ENCODE measurements at places on chromosomes 13 and 19.

GRCh38 chr19:57192993-57193392, 1.7 kb downstream of the ZNF264 start:
- no peak for DNase-seq

DNA sequence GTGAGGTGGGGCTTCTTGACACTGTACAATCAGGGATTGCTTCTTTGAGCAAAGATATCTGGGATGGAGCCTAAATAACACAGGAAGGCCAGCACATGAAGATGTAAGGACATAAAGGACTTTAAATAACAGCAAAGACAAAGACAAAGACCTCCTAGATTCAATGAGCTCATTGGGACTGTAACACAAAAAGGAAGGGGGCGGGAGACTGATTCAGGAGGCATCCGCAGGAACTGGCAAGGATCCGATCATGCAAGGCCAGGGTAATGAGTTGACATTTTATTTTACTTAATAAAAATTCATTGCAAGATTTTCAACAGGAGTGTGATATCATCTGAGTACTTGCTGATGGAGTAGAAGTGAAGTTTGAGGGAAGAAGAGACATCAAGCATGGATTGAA, 121.5 kb downstream of the LHFPL6 start:
- no peak for DNase-seq

- DNase-seq: no peak
Measured at GRCh38 chr13:85529218-85529594, 270.0 kb downstream of the SLITRK6 start.

- no peak for DNase-seq
Measured at GRCh38 chr19:57888107-57888559, 704 bp downstream of the ZNF814 start.

GRCh38 chr19:45391346-45391745, 13.5 kb downstream of the PPP1R13L start:
- DNase-seq: no peak

GRCh38 chr13:59771272-59771671, 392.5 kb downstream of the DIAPH3 start:
- no peak for DNase-seq

DNA sequence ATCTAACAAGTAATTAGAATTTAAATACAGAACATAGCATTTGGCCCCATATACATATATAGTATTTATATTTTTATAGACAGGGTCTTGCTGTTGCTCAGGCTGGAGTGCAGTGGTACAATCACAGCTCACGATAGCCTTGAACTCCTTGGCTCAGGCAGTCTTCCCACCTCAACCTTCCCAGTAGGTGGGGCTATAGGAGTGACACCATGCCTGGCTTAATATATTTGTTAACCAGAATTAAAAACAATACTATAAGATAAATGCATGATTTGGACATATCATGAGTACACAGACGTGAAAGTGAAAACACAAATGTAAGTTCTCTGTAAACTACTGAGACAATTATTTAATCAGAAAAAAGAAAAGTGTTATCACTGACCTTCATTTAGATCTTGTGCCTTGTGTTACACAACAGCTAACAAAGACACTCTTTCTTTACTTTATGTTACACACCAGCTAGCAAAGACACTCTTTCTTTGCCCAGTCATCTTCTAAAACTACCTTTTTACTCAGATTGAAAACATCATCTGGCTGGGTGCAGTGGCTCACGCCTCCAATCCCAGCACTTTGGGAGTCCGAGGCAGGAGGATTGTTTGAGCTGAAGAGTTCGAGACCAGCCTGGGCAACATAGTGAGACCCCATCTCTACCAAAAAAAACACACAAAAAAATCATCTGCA, 22.6 kb downstream of the CARS2 start:
- DNase-seq: no peak

GRCh38 chr19:30266687-30267086, 105.5 kb upstream of the ZNF536 start:
- DNase-seq: no peak

DNA sequence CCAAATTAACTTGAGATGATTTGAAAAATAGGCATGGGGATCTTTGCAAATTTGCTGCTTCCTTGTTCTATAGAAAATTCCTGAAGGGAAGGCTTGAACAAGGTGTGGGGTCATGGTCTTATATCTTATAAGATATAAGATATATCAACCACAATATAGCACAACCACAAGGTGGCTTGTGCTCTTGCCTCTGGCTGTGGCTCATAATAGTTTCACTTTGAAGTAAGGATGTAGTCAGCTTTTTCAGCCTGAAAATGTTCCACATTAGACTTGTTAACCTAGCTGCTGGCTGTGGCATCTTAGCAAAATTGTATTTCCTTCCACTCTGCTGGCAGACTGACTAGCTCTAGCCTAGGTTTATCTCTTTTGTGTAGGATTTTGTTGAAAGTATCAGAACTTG, 169.7 kb downstream of the KLF5 start:
- DNase-seq: no peak

- DNase-seq: no peak
Measured at GRCh38 chr13:71634602-71635443, 232.2 kb downstream of the DACH1 start.

GRCh38 chr19:46393456-46394401, 19.6 kb downstream of the CCDC8 start:
- no peak for DNase-seq

GRCh38 chr13:80473695-80474094, 132.8 kb upstream of the SPRY2 start:
- no peak for DNase-seq

DNA sequence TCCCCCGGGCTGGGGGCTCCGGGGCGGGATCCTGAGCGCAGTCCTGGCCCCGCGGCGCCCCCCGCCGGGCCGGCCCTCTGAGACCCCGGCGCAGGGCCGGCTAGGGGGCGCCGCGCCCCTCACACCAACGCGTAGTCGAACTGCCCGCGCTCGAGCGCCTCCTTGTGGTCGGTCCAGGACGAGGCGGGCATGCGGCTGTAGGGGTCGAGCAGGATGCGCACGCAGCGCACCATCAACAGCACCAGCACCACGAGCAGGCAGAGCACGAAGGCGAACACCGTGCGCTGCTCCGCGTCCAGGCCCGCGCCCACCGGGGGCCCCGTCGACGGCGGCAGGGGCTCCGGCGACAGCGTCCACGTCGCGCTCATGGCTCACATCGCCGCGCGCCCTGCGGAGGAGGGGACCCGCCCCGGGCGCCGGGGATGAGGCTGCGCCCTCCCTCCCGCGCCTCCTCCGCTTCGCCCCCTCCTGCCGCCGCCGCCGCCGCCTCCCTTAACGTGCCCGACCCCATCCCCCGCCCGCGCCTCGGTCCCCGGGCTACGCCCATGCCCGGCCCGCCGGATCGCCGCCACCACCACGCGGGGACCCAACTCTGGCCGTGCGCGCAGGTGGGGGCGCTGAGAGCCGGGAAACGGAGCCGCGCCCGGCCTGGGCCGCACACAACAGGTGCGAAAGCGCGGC, 624 bp downstream of the CTXN1 start:
- peak; percentile 69 for DNase-seq

DNA sequence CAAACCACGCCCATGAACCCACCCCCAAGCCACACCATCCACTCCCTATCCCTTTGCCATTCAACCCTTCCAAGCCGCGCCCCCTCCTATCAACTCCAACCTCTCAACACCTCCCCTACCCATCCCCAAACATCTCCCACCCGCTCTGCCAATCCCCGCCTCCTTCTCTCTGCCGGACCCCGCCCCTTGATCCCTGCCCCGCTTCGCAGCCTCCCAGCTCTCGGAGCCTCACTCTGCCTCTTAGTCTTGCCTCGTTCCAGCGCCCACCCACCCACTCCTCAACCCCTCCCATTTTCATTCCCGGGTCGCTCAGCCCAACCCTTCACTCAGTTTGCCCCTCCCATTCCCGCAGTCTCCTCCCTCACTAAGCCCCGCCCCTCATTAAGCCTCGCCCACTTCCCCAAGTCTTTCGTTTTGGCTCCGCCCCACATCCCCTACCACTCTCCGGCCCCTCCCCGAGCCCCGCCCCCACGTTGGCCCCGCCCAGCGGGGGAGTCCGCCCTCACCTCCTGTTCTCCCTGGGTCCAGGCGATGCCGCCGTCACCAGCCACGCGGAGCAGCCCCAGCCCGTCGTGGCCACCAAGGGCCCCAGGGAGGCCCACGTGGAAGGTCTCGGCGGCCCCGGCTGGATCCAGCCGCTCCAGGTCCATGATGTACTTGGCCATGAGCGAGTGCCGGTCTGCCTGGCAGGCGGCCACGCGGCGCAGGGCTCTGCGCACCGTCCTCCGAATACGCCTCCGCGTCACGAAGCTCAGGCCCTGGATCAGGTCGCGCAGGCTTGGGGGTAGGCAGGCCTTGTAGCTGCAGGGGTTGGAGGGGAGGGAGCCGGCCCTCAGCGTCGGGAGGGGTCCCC, 5.7 kb downstream of the JAK3 start:
- DNase-seq: peak; percentile 15

DNA sequence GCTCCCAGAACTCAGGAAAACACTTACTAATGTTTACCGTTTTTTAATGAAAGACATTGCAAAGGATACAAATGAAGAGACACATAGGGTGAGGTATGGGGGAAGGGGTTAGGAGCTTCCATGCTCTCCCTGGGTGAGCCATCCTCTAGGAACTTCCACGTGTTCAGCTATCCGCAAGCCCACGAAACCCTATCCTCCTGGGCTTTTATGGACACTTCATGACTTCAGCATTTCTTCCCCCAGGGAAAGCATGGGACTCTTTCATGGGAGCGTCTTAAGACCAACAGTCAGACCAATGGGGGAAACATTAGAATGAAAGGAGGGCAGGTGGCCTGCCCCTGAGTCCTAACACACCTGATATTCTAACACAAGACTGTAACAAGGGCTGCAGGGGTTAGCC, 6.6 kb upstream of the ESD start:
- no peak for DNase-seq

- peak; percentile 11 for DNase-seq
Measured at GRCh38 chr19:45508861-45509691, 1.8 kb downstream of the VASP start.

DNA sequence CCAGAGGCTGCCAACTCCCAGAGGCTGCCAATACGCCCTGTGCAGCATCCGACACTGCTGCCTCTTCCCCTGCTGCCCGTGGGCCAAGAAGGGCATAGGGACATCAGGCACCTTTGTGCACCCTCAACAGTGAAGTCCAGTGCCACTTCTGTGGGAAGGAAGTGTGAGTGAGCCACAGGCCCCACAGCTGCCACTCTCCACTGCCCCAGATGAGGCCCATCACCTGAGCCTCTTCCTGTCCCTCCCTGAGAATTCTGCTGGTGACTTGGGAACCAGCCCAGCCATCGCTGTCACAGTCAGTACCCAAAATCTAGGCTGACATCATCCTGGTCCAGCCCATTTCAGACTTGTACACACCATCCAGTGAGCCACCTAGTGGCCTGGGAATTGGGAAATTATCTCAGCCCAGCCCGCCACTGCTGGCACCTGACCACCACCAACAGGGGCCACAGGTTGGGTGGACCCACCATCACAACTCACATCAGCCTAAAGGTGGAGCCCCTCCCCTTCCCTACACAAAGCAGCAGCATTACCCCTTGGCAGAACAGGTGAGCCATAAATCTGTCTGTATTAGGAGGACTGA, 733.9 kb upstream of the KLHL1 start:
- DNase-seq: no peak

DNA sequence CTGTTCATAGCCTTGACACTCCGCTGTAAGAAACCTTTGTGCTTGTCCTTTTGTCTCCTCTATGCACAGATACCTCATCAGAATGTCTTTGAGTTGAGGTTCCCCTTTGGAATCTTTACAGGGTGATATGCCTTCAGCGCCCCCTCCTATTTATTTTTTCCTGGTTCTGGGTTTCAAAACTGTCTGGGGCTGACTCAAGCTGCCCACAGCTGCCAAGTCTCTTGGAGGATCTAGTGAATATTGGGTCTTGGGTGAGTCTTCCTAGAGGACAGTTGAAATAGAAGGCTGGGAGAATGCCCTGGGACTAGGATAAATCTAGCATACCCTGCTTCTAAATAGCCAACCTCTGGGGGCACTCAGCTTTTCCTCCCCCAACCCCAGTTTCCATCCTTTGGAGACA, 930 bp downstream of the ZNF136 start:
- DNase-seq: no peak

- no peak for DNase-seq
Measured at GRCh38 chr13:105906746-105907145, 628.7 kb downstream of the EFNB2 start.

DNA sequence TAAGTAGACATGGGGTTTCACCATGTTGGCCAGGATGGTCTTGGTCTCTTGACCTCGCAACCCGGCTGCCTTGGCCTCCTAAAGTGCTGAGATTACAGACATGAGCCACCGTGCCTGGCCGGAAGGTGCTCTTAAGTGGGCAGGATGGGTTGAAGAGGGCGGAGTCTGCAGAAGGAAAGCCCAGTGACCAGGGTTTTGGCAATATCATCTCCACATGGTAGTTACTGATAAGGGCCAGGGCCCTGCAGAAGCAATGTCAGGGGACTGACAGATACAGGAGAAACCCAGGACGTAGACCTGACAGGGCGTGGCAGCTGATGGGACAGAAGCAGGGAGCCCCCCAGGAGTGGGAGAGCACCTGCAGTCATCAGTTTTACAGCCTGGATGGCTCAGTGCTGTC, 45.7 kb upstream of the RNF113B start:
- DNase-seq: no peak

DNA sequence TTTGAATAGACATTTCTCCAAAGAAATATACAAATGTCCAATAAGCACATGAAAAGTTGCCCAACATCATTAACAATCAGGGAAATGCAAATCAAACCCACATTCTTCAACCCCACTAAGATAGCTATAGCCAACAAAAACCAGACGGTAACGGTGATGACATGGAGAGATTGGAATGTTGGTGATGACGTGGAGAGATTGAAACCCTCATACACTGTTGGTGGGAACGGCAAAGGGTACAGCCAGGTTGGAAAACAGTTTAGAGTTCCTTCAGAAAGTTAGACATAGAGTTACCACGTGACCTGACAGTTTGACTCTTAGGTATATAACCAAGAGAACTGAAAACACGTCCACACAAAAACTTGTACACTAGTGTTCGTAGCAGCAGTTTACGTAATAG, 48.1 kb downstream of the TNFRSF19 start:
- no peak for DNase-seq

DNA sequence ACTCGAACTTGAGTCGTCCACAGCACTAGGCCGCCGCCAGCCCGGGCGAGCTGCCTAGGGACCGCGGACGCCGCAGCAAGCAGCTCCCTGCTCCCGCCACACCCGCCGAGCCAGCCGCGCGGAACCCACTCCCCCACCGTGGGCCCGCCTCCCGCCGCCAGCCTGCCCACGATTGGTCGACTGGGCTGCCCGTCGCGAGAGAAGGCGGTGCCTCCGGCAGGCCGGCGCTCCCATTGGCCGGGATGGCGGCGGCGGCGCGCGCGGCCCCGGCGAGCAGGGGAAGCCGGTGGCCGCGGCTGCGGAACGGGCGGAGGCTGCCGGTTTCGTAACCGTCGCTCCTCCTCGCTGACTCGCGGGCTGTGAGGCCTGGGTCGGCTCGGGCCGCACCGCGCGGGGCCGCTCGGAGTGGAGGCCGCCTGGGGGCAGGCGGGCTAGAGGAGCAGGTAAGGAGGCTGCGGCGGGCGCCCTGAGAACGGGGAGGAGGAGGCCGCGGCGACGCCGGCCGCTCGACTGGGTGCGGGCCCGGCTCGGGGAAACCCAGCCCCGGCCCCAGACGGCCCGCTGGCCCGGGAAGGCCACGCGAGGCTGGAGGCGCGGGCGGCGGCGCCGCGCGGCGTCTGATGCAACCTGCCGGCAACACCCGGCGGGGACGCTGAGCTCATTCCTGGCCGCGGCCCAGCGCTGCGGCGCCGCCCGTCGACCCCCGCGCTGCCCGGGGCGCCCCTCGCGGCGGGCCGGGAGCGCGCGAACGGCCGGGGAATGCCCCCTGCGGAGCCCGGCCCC, at the start of gene CEBPG:
TSS of gene CEBPG (plus strand) at position 257 of the 783 bp plus-strand sequence. CDS start 5,531 bp downstream, outside the sequence.
- peak; percentile 91 for DNase-seq
